CD4-positive, alpha-beta T cell treated with Interleukin-15 for 4 hours (primary cell): ENCODE measurements at places on chromosomes 7 and 10.

DNA sequence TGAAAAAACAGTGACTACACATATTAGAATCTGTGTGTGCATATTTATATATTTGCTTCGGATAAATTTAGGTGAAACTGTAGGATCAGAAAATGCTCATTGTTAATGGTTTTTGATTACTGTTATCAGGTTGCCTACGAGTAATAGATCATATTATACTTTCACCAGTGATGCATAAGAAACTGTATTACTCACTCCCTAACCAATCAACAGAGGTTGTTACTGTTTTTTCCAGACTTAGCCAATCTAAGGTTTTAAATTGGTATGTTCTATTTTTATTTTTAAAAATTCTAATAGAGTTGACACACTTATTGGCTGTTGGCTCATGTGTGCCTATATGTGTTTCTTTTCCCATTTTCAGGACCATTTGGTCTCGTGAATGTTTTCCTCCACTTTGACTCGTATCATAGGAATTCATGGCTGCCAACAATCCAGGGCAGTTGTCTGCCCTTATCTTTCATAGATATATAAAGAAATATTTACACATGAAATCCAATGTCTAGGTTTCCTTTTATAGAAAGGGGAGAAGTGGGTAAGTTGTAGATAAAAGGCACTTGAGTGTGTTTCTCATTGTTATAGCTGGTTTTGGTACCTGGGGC lies 59.2 kb downstream of the ANLN start:
- no peak for DNase-seq

DNA sequence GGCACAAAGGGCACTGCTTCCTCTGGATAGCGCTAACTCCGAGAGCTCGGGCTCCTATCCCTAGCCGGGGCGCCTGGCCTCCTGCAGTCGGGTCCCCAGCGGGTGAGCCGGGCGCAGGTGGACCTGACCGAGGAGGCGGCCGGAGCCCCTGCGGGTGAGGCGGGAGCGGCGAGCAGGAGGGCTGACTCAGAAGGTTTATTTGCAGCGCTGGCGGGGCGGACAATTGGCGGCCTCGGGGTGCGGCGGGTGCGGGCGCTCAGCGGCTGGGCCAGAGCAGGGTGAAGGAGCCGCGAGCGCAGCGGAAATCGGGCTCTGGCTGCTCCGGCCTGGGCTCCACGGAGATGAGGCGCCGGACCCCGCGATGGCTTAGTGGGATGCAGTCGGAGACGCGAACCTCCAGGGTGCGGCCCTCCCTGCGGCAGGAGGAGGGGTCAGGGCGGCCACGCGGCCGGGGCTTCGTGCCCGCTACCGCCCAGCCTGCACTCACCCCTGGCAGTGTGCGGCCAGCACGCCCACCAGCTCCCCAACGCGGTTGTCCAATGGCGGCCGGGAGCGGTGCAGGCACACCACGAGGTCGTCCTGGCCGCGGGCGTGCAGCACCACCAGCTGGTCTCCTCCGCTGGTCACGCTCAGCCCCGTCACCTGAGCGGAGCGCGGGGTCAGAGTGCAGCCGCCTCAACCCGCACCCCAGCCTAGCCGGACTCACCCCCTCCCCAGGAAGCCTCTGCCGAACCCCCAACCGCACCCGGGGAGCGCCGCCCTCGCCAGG lies 16.1 kb downstream of the MYO1G start:
- DNase-seq, result no peak

- DNase-seq, result no peak
These were observed 27.8 kb upstream of the CDHR3 start for GRCh38 chr7:105935250-105935649.

DNA sequence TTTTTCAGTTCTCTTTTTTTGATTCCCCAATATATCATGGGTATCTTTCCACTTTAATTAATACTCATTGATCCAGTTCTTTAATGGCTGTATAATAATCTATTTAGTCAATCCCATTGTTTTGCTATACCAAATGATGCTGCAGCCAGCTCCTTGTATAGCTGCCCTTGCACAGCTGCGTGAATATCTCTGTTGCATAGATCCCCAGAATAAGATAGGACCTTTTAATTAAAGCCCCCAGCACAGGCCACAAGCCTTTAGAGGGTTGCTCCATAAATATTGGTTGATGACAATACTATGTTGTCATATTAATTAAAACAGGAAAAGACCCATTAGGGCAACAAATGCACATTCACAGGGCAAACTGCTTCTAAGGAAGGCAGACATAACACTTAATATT lies 57.9 kb downstream of the BUB3 start:
- DNase-seq, result no peak

DNA sequence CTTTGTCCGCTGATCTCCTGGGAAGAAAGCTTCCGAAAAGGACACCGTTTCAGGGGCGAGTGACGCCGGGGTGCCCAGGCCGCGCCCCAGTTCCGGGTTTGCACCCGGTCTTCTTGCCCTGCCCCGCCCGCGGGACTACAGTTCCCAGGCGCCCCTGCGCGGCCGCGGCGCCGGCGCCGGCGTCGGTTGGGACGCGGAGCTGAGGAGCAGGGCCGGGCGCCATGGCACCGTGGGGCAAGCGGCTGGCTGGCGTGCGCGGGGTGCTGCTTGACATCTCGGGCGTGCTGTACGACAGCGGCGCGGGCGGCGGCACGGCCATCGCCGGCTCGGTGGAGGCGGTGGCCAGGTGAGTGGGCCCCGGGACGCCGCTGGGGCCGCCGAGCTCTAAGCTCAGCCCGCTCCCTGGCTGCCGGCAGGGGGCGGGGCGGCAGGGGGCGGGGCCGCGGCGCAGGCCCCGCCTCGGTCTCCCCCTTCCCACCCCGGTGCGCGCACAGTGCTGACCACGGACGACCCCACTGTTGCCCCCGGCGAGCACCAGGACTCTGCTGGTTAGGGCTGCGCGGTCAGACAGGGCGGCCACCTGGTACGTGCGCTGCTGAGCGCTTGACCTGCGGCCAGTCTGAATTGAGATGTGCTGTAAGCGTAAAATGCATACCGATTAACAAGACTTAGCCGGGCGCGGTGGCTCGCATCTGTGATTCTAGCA lies at the start of gene LHPP:
Gene LHPP (plus strand): TSS at position 182 of the 706 bp plus-strand sequence. CDS start 40 bp downstream, at position 222.
- DNase-seq, result peak; percentile 87

DNA sequence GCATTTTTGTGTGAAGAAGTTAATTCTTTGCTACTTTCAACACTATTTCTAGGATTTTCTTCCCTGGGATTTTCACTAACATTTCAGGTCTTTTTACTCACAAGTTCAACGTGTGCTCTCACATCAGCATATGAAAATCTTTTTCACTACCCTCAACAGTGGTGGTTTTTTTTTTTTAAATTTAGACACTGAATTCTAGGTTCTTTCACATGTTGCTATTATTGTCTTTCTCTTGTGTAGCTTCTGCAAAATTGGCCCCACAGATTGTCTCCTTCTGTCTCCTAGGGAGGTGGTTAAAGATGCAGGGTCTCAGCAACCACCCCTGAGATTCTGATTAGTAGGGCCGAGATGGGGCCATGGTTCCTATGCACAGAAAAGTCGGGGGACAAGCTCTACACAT lies 165.0 kb upstream of the GPR26 start:
- DNase-seq, result no peak

DNA sequence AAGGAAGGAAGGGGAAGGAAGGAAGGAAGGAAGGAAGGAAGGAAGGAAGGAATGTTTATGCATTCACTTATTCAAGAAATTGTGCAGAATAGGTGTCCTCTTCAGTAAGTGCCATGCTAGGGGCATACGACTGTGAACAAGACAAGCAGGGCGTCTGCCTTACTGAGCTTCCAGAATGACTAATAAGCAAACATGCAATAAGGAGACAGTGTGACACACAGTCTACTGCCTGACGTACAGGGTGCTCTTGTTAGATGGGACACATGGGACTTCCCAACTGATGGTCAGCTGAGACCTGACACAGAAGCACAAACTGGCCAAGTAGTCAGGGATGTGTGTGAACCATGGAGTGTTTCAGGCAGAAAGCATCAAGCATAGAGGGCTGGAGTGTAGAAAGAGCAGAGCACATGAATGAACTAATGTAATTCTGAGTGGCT lies 18.2 kb downstream of the DNAJC12 start:
- no peak for DNase-seq

- DNase-seq, result no peak
These were observed 69.2 kb upstream of the AGK start for GRCh38 chr7:141481971-141482370.

DNA sequence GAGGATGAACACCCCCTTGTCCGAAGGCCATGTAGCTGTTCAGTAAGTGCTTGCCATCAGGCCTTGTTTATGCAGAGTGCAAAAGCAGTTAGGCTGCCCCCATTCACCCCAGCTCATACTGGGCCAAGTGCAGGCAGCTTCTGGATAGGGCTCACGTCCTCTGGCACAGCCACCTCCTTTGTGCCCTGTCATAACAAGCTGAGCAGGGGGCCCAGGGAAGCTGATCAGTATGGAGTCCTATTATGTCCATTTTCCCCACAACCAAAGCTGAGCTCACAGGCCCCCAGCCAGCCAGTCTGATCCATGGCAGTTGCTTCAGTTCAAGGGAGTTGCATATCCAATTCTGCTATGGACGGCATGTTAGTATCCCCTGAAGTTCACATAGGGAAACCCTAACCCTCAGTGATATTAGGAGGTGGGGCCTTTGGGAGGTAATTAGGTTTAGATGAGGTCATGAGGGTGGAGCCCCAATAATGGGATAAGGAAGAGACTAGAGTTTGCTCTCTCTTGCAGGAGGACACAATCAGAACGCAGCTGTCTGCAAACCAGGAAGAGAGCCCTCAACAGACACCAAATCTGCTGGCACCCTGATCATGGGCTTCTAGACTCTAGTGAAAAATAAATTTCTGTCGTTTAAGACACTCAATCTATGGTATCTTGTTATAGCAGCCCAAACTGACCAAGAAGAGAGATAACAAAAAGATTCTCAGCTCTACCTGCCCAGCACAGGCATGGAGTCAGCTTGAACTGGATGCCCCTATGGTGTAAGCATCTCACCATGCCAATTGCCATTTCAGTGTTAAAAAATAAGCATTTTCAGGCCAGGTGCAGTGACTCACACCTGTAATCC lies 155.9 kb downstream of the FGFR2 start:
- DNase-seq, result no peak

DNA sequence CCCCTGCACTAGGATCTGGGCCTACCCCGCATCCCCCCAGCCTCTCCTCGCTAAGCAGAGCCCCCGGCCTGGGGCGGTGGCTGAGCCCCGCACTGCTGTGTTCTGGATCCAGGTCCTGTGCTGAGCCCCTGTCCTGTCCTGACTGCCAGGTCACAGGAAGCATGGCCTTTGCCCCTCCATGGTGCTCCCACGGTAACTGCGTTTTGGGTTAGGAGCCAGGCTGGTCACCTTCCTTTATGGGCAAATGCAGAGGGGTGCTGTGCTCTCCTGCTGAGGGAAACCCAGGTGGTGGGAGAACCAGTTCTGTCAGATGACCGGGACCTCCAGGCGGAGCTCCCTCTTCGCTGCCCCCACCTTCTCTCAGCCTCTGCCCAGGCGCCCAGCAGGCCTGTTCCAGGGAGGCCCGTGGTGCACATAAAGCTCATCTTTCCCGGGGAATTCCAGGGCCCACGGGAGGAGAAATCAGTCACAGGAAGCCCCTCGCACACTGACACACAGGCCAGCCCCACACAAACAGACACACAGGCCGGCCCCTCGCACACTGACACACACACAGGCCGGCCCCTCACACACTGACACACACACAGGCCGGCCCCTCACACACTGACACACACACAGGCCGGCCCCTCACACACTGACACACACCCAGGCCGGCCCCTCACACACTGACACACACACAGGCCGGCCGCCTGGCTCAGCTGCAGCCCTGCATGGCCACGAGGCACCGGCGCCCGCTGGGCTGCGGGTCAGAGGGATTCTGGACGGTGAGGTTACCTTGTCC lies 75.6 kb downstream of the CFAP46 start:
- no peak for DNase-seq

- no peak for DNase-seq
These were observed 128.0 kb downstream of the KCND2 start for GRCh38 chr7:120400806-120401455.

DNA sequence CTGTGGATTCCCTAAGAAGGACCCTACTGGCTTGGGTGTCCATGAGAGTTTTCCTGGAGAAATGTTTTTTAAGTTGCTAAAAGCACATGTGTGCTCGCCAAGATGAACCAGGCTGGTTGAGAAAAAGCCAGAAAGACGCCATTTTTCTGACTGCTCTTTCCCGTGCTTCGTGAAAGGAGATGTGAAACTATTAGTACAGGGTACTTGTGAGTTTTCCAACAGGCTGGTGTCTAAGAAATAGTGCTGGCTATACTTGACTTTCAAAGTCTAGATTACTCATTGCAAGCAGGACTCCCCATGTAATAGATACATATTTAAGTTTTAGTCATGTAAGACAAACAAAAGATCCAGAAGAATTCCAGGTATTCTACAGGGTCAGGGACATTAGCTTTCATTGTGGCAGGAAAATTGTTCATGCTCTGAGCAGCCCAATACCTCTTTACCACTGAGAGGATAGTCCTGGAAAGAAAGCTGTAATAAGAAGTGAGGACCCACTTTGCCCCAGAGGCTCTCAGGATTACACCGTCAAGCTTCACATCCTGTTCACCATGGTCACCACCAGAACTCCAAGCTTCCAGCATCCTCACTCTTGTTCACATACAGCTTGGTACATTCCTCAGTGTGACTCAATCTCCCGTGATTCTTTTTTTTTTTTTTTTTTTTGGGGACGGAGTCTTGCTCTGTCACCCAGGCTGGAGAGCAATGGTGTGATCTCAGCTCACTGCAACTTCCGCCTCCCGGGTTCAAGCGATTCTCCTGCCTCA lies 43.8 kb upstream of the ICA1 start:
- DNase-seq, result no peak

DNA sequence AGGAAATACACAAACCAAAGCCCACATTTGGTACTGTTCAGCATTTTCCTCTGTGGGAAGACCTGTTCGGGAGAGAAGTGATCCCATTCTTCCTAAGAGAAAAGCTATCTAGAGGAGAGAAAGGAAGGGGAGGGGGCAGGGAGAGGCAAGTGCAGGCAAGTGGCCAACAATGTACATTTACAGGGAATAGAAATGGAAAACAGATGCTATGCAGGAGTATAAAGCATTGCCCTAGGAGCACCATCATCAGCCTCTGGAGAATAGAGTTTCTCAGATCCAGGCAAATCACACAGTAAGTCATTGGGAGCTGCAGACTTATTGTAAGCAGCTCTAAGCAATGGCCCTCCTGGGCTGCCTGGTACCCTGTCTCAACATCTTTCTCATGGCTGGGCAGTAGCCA lies 424.4 kb upstream of the AUTS2 start:
- DNase-seq, result no peak

DNA sequence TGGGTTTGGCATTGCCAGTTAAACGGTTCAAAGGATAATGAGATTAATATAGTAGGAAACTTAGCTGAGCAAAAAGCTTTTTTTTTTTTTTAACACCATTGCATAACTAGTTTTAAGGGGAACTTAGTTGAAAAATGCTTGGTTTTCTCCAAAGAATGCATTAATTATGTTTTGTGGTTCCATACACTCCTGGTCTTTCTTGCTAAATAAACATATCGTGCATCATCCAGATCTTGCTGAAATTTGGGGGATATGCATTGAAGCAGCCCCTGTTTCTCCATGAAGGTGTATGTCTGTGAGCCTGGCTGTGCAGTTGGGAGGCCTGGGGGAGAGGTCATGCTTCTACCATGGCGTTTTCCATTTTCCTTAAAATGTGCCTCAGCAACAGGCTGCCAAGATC lies 558.2 kb upstream of the GALNT17 start:
- no peak for DNase-seq
